ENCODE measurements at places on chromosomes 6 and 20.

DNA sequence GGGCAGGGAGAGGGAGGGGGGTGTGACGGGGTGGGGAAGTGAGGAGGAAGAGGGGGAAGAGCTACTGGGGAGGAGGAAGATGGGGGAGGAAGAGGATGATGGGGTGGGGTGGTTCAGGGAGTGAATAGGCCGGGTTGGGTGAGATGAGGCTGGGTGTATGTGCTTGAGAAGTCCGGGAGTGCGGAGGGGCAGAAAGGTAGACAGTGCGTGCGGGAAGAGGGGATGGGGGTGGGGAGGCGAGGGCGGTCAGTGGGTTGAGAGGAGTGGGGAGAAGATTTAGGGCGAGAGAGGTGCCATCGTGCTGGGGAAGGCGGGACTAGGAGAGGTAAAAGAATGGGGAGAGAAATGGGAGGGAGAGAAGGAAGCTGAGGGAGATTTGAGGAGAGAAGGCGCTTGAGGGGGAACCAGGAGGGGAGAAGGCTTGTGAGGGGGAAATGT, 30.9 kb upstream of the NOTCH4 start:
- DNase-seq, result no peak

DNA sequence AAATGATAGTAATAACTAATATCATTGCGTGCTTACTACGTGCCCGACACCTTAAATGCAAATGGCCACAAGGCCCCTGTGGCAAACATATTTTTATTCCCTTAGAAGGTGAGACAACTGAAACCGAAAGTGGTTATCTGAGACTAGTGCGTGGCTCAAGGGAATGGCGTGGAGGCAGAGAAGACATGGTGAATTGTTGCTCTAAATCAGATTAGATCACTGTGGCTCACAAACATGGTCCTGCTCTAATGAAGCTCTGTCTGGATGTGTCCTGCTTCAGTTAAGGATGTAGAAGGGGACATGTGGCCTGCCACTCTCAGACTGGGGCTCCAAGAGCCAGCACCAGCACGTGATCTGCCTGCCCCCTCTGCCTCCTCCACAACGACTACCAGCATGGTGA, 124.2 kb upstream of the GMDS start:
- DNase-seq, result no peak

GRCh38 chr20:49045440-49046086, 549 bp upstream of the CSE1L start:
- no peak for DNase-seq

DNA sequence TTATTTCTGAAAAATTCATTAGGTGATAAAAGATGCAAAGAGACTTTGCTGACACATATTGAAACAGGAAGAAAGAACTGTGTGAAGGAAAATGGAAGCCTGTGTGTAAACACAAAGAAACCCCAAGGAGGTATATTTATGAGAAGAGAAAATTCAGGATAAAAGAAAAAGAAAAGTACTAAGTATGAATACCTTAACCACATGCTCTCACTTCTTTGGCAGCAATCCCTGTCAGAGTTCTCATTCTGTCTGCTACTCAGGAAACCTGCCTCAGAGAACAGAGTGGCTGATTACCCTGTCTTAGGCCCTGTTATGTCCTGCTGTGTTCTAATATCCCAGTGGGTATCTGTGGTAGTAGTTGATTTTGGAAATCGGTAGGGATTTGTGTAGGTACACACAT, 457.9 kb downstream of the TBC1D32 start:
- DNase-seq, result no peak

DNA sequence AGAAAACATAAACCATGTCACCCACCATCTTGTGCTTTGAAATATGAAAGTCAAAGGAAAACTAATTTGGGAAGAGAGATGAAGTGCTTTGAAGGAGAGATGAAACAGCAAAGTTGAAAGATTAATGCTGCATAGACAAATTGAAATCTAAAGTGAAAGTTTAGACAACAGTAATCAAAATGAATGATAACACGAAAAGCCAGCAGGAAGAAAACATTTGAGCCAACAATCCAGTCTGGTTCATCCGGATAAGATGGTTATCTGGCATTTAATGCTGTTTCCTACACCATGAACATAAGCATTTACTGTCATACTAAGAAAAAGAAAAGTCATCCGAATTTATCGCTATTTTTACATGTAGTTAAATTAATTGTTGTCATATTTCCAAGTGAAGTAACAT, 595 bp downstream of the HAO1 start:
- DNase-seq, result no peak

DNA sequence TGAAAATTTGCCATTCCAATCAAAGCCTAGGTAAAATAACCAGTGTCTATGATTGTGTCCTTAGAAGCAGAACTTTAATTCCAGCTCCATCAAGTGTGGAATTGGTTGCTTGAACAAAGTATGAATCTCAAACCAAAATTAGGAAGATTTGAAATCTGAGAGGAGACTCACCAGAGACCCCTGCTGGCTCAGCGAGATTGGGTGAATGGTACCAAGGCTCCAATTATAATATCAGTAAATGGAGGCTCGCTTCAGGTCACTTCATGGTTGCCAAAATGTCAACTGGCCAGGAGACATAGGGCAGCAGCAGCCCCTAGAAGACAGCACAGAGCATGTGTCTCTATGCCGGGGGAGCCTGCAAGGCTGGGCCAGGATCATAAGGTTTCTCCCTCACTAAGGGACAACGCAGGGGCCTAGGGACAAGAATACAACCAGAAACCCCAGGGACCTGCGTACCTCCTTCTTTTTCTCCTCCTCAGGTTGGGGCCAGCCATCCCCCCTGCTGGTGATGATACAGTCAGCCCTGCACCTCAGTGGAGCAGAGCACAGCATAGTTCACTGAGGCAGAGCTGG, 14.0 kb downstream of the RBL1 start:
- DNase-seq, result no peak

GRCh38 chr6:150685860-150686259, 86.2 kb downstream of the PLEKHG1 start:
- DNase-seq, result peak; percentile 70

- no peak for DNase-seq
Measured at GRCh38 chr6:167047554-167047953, 48.4 kb downstream of the CEP43 start.

DNA sequence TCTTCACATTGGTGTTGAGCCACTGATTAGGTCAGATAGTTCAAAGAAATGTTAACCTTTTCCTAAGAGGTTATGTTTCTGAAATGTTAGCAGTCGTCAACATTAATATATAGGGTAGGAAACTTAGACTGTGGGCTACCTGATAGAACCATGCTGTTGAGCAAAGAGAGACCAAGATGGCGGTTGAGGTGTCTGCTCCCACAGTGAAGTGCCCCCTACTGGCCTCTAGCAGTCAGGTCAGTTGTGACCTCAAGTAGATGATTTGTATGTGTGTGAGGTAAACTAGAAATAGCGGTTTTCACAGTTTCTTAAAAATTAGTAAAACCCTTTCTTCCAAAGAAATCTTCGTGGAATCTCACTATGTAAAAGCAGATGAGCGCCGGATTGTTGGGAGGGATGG, 40.3 kb downstream of the MTHFD1L start:
- DNase-seq, result no peak

DNA sequence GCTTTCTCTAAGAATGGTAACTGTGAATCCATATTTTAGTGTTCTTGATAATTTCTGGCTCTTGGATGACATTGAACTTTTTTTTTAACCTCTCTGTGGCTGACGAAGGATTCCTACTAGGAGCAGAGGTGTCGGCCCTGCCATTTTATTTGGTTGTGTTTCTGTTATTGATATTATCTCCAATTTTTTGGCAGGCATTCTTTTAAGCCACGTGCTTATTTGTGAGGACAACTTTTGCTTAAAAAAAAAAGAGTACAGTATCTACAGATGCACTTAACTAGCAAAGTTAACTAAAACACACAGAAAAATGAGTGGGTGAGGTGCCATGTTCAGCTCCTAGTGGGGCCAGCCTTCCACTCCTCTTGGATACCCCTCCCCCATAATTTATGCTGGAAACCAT, 1.1 kb downstream of the FANCE start:
- no peak for DNase-seq

DNA sequence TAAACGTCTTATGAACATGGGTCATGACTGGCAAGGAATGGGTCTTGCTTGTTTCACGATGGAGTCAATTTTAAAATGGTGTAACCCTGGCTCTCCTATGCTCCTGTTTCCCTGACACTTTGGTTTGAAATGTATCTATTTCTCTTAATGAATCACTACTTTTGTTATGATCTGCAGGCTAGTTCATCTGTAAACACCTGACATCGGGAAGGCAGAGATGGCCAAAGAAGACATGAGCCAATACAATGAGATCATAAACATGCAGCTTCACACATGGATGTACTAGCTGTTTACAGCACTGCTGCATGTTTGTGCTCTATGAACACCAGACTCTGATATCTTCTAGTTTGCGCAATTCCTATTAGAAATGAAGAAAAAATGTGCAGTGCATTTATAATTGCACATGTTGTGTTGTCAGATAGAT, 11.0 kb upstream of the RAD21L1 start:
- DNase-seq, result no peak

DNA sequence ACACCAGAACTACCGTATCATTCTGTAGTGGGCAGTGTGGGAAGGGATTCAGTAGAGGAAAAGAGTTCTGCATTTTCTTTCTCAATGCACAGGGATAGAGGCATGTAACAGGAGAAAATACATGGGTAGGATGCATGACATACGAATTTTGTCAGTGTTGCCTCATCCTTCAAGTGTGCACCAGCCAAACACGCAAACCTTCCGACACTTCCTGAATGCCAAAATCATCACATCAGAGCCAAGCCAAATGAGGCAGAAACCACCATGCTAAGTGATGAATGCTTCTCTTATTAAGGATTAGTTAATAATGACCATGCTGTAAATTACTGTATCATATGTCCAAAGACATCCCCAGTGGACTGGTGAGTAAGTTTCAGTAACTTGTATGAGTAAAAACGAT, 27.3 kb downstream of the RAMACL start:
- DNase-seq, result peak; percentile 92

- DNase-seq, result no peak
Measured at GRCh38 chr6:170212956-170213636, 77.8 kb downstream of the DLL1 start.

GRCh38 chr20:44241796-44242195, 5.3 kb upstream of the GDAP1L1 start:
- no peak for DNase-seq

DNA sequence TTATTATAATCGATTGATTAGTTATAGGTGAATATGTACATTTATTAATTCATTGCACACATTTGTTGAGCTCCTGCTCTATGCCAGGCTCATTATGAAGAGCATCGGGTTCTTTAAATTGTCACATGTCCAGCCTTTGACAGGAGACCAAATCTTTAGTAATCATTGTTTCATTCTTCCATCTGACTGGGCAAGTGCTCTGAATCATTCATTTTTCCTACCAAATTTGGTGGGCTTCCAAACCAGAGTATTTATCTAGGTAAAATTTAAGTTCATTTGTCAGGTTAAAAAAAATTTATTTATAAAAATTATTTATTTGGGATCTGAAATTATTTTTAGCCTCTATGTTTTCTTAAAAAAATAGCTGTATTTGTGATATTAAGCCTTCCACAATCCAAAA, 404.9 kb upstream of the MMS22L start:
- no peak for DNase-seq

GRCh38 chr6:39886871-39887270, 47.4 kb downstream of the MOCS1 start:
- no peak for DNase-seq

Data from bronchial epithelial cell (primary cell).